NAMALWA (cell line): ENCODE measurements at places on chromosomes 5 and 9.

- DNase-seq = no peak
Observed at GRCh38 chr5:110653231-110653970, 73.1 kb downstream of the TMEM232 start.

DNA sequence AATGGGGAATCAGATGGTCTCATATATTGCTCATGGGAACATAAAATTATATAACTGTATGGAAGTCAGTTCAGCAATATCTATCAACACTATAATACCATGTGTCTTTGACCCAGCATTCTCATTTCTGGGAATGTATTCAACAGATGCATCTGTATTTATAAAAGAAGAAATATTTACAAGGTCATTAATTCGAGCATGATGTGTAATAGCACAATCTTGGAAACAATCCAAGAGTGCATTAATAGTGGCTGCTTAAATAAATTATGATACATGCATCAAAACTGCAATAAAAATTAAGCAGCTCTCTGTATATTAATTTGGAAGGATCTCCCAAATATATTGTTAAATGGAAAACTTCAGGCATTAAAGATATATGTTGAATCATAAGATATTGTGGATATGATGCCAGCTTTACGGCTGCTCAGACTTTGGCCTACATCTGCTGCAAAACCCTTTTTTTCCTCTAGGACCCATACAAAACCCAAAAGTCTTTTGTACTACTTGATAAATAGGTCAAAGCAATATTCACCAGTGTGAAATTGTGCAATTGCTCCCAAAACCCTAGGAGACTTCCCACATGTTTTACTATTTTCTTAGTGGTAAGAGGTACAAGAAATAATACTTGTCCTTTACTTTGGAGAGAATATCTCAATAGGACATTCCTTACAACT is 45.3 kb upstream of the ISOC1 start:
- DNase-seq = no peak

- DNase-seq = peak; percentile 63
Observed at GRCh38 chr5:131795879-131796792, 681 bp downstream of the FNIP1 start.

DNA sequence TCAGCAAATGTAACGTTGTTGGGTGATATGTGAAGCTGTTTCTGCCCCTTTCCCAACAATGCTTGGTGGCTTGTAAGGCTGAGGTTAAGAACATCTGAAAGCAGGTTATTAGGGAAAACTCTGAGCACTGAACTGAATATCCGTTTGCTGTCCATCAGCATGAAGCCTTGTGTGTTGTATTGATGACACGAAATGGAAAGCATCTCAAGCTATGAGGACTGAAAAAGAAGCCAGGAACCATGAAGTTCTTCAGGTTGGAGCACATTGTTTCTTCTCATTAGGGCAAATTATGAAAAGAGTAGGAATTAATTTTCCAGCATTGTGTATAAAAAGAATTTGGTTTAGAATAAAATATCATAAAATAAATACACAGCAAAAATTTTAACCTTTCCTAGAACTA is 106.8 kb downstream of the IZUMO3 start:
- no peak for DNase-seq

DNA sequence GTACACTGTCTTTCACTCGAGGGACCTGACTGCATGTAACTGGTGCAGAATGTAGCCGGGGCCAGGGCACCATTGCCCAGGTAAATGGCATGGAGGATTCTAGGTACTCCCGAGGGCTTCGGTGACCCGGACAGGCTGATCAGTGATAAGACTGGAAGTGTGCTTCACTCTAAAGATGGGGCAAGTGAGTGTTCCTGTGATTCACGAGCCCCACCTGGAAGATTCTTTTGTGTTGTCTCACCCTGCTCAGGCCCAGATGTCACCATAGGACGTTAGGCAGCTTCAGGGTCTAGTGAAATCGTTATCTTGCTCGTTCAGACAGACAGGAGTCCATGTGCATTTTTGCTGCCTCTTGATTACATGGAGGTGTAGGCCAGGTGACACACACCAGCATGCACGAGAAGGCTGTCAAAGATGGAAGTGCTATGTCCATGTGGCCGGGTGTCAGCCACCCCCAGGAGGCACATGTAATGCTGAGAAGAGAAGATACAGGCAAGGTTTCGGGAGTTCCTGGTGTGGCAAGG is 73.9 kb downstream of the WNK2 start:
- no peak for DNase-seq

GRCh38 chr5:149801307-149801990 is 71.3 kb downstream of the PPARGC1B start:
- no peak for DNase-seq

DNA sequence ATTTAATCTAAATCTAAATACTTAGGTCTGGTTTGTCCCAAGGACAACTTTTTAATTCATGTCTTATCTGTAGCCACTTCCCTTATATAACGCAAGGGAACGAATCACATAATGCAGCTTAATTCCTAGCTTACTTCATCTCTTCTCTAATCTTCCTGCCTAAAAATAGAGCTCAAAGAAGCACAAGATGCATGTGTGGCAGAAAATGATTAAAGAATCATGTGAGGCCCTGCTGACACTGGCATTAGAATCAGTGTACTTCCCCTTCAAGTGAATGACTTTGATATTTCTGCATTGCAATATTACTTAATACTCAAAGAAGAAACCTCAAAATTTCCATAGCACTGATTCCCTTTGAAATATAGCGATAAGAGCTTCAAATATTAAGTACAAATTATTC is 317.9 kb upstream of the FTMT start:
- no peak for DNase-seq

GRCh38 chr5:147830035-147830434 is 1.4 kb downstream of the SPINK1 start:
- DNase-seq = no peak

GRCh38 chr5:179137643-179138567 is 77.7 kb downstream of the ZNF354C start:
- DNase-seq = no peak

GRCh38 chr9:27633764-27634163 is 60.5 kb upstream of the C9orf72 start:
- no peak for DNase-seq

DNA sequence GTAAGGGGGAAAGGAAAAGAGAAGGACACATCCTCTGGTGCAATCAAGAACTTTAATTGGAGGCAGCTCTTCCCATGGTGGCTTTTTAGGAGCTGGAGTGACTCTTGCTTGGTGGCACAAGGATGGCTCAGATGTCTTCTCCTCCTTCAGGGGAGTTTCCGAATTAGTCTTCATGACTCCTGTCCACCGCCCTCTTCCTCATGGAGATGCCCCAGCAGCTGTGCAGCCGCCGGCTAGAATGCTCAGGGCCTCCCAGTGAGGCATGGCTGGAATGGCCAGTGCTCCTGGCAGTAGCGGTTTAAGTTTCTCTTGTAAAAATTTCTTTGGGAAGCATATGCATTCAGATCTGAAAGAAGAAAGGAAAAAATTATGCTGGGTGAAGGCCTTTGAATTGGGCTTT is 8.8 kb upstream of the TEX53 start:
- no peak for DNase-seq

GRCh38 chr5:142455856-142456255 is 131.0 kb upstream of the SPRY4 start:
- no peak for DNase-seq

GRCh38 chr9:38355517-38356120 is 36.9 kb upstream of the ALDH1B1 start:
- no peak for DNase-seq

- DNase-seq = no peak
Observed at GRCh38 chr5:92715946-92716520, 865.0 kb downstream of the NR2F1-AS1 start.

GRCh38 chr5:151745071-151745705 is 13.2 kb downstream of the ATOX1 start:
- DNase-seq = no peak

DNA sequence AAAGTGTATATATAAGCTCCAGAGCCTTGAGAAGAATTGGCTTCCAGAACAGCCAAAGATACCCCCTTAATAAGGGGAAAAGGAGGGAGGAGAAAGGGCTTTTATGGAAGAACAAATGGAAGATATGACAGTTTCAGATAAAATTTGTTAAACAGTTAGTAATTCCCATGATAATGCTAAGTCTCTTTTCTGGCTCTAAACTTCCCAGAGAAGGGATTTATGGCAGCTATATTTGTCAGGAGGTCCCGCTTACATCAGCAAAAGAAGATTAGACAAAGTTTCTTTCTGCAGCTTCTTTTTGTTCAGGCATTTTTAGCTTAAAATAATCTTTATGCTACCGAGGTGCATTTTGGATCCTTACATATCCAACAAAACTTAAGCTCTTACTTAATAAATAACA is 14.3 kb upstream of the SLC36A3 start:
- DNase-seq = no peak

DNA sequence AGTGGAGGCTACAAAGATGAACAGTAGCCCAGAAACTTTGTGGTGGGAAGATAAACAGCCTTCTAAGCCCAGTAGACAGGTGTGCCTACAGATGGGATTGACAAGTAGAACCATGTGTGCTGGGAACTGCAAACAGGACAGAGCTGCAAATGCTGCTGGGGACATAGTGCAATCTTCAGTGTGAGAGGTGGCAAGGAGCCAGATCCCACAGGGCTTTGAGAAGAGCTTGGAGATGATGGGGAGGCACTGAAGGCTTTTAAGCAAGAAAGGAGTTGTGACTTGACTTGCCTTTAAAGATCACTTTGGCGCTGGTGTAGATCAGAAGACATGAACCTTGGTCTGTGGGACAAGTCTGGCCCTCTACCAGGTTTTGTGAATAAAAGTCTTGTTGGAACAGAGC is 675.2 kb downstream of the ACTL7B start:
- DNase-seq = no peak

- DNase-seq = no peak
Observed at GRCh38 chr9:26043431-26043830, 365.2 kb upstream of the TUSC1 start.

- no peak for DNase-seq
Observed at GRCh38 chr9:99485459-99485858, 263.4 kb downstream of the SEC61B start.
